ENCODE measurements at places on chromosomes 13 and 19. TPM values are rescaled to one million over a fixed set of nuclear protein-coding genes. Genes with fewer than 3 reads are reported as not detected.

Gene CEACAM8
- total RNA-seq: 0.11 TPM

DNA sequence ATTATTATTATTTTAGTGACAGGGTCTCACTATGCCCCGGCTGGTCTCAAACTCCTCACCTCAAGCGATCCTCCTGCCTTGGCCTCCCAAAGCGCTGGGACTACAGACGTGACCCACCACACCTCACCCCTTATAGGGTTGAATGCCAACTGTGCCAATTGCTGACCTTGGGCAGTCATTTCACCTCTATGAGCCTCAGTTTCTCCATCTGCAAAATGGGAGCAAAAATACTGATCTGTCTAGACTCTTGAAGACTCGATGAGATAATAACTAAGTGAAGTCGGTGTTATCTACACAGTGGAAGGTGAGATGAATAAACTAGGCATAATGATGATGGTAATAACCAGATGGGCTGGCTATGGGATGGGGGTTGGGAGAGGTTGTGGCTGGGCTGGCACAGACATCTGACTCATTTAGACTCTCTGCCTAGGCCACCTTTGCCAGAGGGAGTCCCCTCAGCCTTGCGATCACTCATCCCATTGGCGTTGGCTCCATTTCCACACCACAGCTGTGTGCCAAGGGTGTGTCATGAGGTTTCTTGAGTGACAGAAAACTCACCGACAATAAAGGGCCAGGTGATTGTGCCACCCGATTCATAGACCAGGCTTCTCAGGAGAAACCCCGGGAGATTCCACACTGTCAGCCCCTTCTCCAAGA, at the start of gene CASP14:
TSS of gene CASP14 (plus strand) at position 596 of the 657 bp plus-strand sequence. CDS start 2,772 bp downstream, outside the sequence.
- DNase-seq: no peak

- DNase-seq: no peak
Measured at GRCh38 chr19:52258426-52258825, 11.0 kb upstream of the ZNF766 start.

Gene GDF15
- total RNA-seq: 1.7 TPM

Gene MYPOP
- total RNA-seq: 1.3 TPM

- DNase-seq: no peak
Measured at GRCh38 chr13:22062478-22063205, 391.8 kb downstream of the FGF9 start.

- DNase-seq: no peak
Measured at GRCh38 chr13:43760257-43760656, 26.5 kb downstream of the ENOX1 start.

- DNase-seq: no peak
Measured at GRCh38 chr13:112225429-112226090, 150.6 kb upstream of the SPACA7 start.

DNA sequence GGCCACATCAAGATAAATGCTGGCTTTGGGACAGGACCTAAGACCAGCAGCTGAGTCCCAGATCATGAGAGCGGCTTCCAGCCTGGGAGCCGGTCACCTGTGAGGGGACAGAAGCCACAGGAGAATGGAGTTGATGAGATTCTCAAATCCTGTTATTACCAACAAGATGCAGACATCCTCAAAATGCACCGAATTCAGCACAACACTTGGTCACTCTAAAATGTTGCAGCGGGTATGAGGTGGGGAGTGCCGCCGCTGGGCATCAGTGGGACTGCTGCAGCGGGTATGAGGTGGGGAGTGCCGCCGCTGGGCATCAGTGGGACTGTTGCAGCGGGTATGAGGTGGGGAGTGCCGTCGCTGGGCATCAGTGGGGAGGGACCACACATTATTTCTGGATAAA, 21.2 kb downstream of the RANBP3 start:
- DNase-seq: no peak

DNA sequence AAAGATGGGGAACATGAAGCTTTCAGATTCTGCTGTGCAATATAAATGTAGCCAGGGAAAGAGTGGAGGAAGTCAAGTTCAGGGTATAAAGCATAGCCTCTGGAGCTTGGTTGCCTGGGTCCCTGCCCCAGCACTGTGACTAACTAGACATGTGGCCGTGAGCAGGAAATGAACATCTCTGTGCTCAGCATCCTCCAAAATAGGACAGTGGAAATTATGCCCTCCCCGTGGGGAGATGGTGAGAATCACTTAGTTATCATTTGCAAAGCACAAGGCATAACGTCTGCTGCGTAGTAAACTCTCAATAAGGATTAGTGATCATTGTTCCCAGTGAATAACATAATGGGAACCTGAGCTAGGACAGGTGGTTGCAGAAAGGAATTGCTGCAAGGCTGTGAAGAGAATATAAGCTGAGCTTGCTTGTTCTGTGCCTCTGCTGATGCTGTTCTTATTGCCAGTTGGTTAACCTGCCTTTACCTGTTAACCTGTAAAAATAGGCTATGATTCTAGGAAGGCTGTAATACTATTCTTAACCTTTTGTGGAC, 441.0 kb downstream of the COG6 start:
- no peak for DNase-seq

DNA sequence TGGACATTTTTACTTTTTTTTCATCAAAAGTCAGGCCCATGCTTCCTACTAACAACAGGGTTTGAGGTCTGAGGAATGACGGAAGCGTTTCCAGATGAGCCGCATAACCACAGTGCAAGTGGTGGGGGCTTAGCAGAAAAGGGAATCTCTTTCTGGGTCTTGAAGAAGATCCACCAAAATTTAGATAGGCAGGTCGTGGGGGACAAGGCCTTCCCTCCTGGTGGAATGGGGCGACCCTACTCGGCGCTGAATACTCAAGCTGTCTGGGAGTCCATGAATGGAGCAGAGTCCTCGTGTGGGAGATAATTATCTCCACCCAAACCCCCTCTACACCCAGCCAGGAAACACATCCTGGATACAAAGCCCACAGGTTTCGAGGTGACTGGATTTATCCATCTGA, 36.9 kb downstream of the CARS2 start:
- no peak for DNase-seq

Gene ICAM4
- 1.8 TPM for total RNA-seq

DNA sequence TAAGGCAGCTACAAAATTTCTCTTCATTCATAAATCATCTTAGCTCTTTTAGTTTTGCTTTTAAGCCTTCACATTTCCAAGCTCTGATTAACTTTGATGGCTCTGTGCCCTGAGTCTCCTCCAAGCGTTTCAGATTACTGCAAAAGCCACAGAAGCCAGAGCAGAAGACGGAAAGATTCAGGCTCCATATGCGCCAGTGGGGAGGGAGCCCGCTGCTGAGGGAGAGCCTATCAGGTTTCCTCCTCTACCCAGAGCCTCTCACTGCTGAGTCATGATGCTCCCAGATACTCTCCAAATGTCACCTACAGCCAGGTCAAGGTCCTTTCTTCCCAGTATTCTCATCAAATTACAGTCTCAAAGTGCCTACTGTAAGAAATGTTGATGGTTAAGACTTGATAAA, 193.6 kb downstream of the RAP2A start:
- no peak for DNase-seq

- DNase-seq: no peak
Measured at GRCh38 chr19:13234518-13234917, 84.3 kb downstream of the IER2 start.

Gene KANK3
- 4.3 TPM for total RNA-seq

Gene RNF225
- not detected for total RNA-seq

Gene ZNF600
- 5.7 TPM for total RNA-seq

DNA sequence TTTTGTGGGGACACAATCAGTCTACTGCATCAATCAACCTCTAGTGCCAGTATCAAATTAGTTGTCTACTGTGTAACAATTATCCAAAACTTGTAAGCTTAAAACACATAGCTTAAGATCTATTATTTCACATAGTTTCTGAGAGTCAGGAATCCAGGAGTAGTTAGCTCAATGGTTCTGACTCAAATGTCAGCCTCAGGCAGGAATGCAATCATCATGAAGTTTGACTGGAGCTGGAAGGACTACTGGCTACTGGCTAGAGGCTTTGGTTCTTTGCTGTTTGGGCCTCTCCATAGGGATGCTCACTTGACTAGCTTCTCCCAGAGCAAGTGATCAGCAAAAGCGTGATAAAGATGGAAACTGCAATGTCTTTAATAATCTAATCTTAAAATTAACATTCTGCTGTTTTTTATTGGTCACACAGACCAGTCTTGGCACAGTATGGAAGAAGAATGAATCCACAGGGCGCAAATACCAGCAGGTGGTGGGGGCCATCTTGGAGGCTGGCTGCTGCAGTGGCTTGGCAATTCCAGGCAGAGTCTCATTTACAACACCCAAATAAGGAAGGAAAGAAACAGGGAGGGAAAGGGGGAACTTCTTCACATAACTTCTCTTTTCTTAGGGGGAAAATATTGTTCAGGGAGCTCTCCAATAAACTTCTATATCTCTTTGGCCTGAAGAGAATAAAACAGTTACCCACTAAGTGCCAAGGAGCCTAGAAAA, 15.7 kb downstream of the CAB39L start:
- no peak for DNase-seq

DNA sequence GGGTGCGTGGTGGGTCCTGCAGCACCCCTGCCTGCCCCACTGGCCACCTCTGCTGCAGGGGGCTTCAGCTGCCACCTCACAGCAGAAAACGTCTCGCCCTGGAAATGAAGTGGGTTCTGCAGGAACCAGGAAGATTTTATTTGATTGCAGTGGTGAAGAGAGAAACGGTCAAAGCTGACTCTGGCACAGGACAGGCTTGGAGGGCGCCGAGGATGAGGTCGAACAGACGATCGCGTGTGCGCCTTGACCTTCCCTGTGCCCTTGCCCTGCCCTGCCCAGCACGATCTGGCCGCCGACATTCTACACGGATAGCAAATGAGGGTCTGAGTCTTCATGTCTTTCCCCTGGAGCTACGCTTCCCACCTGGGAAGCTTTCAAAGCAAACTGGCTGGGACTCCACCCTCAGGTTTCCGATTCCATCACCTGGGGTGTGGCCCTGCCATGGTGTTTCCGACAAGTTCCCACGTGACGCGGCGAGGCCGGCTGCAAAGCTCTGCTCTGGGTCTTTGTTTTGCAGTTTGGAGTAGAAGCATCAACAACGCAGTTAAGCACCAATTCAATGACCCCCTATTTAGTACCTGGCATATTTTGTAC, 50.3 kb upstream of the TUBGCP3 start:
- no peak for DNase-seq

- no peak for DNase-seq
Measured at GRCh38 chr13:79245937-79246577, 160.0 kb downstream of the RBM26 start.

- DNase-seq: no peak
Measured at GRCh38 chr19:29978080-29978479, 36.0 kb downstream of the URI1 start.

GRCh38 chr19:17073869-17074633, 1.2 kb downstream of the HAUS8 start:
- no peak for DNase-seq

Gene FXYD7
- total RNA-seq: 12.1 TPM

Gene PPP2R1A
- 232 TPM for total RNA-seq

Gene SERP2
- total RNA-seq: 27.2 TPM

Gene KLK12
- total RNA-seq: not detected

Gene PEX11G
- 1.7 TPM for total RNA-seq

GRCh38 chr19:17156947-17157302, 58.2 kb upstream of the USE1 start:
- DNase-seq: no peak

- DNase-seq: no peak
Measured at GRCh38 chr13:96238241-96238640, 148.3 kb downstream of the HS6ST3 start.

- no peak for DNase-seq
Measured at GRCh38 chr19:42207767-42208271, 9.7 kb downstream of the DEDD2 start.

DNA sequence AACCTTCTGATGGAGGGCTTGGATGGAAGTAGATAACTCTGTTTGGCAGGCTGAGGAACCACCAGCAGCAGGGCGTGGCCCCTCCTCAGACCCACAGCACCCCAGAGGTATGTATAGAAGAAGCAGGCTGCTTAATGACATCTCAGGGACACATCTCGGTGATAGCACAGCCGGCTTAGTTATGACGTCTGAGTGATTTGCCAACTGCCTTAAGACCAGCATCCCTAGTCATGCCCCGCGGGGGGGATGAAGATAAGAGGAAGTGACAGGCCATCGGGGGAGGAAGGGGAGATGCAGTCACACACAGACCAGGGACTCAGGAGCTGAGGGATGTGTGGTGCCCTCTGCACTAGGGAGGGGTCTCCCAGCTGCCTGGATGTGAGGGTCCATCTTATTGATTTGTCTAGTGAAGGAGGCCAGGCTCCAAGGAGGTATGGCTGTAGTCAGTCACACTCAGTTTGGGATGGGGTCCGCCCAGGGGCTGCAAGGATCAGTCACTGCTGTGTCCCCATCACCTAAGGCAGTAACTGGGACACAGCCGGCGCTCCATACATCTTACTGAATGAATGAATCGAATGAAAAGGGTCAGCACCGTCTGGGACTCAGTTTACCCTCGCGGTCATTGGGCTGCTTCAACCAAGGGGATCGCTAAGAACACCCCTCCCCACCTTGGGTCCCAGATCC, 19.2 kb upstream of the ERCC1 start:
- no peak for DNase-seq

GRCh38 chr13:49183672-49184325, 36.3 kb upstream of the MLNR start:
- no peak for DNase-seq

Gene TNNT1
- 17.9 TPM for total RNA-seq

DNA sequence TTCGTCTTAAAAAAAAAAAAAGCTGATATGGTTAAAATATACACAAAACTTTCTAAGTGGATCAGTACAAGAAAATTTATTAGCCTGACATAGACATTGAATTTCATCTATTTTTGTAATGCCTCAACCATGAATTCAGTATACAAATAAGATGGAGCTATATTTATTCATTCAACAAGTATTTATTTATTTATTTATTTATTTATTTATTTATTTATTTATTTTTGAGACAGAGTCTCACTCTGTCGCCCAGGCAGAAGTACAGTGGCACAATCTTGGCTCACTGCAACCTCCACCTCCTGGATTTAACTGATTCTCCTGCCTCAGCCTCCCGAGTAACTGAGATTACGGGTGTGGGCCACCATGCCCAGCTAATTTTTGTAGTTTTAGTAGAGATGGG, 78.5 kb upstream of the GSX1 start:
- DNase-seq: no peak

DNA sequence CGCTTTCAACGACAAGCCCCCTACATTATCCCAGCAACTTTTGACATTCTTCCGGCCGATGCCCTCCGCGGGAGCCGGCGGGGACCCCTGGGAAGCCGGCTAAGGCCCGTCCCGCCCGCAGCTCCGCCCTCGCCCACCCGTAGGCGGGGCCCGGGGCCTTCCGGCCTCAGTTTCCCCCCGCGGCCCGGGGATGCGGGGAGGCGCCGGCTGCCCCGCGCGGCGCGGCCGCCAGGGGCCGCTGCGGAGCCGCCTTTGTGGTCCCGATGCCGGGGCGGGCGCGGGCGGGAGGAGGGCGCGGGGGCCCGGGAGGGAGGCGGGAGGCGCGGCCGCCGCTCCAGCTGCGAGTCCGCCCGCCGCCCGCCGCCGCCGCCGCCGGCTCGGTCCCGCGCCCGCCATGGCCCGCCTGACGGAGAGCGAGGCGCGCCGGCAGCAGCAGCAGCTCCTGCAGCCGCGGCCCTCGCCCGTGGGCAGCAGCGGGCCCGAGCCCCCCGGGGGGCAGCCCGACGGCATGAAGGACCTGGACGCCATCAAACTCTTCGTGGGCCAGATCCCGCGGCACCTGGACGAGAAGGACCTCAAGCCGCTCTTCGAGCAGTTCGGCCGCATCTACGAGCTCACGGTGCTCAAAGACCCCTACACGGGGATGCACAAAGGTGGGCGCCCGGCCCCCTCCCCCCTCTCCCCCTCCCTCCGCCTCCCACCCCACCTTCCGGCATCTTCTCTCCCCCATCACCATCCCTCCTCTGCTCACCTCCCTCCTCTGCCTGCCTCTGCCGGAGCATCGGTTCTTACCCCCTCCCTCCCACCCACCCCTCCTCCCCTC, at the start of gene CELF5:
TSS of gene CELF5 (plus strand) at position 316 of the 823 bp plus-strand sequence. CDS start at position 395, 79 bp downstream.
- DNase-seq: no peak

Measured in spinal cord (tissue), 10 donors.